ENCODE measurements at places on chromosomes 2 and 18.

DNA sequence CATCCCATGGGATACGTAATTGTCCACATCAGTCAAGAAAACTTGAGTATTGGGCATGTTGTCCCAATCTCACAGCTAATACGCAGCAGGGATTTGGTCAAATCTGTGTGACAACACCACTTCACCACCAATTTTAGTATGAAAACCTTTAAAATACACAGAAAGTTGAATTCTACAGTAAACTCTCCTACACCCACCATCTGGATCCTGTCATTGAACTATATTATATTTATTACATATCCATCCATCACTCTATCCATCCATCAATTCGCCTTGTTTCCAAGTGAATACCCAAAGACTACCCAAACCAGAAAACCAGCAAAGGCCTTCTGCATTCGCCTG is 846 bp upstream of the FKBP7 start:
- DNase-seq = no peak

- DNase-seq = no peak
Measured at GRCh38 chr18:39692367-39693015, 2126.9 kb upstream of the CELF4 start.

- no peak for DNase-seq
Measured at GRCh38 chr2:55500025-55500424, 19.5 kb upstream of the CFAP36 start.

DNA sequence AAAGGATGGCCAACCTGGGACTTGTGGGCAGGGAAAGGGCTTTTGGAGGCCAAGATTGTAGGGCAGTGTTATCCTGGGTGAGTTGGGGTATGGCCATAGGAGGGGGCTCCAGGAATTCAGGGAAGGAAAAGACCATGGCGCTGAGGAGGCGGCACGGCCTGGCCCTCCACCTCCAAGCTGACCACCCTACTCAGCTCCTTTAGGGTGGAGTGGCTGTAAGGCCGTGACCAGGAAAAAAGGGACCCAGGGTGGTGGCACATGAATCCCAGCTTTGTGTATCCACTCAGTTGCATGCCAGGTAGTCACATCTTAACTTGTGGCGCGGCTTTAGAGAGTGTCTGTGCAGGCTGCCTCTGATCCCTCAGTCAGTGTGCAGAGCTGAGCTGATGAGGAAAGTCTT is 168.1 kb downstream of the AGAP1 start:
- DNase-seq = no peak

DNA sequence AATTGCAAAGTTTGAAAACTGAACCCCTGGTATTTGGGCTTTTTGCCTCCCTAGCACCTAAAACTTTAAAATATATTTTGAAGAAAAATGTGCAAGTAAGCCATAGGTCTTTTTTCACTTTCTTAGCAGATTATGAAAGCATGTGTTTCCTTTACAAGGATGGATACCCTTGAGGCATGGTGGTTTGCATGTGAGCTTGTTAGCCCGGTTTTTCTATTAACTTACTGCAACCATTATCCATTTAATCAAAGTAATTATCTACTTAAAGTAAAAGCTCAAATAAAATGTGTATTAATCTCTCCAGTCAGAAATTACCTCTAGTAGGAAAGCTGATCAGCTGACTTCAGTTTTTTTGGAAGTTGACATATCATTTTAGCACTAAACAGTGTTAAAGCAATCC is 140.6 kb downstream of the EML6 start:
- no peak for DNase-seq

DNA sequence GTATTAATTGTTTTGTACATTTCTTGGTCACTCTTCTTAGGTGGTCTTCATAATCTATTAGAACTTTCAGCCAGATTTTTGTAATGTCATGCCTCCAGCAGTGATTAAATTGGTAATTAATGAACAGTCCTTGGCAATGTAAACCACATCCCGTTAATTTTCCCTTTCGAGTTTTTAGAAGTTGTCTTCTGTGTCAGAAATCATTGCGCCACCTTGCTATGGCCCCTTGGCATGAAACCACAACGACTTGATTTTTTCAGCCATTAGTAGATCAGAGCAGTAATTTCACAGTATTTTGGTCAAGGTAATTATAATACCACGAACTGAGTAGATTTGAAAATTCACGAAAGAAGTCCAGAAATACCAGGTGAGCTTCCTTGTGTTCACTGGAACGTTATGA is 86.0 kb upstream of the OTX1 start:
- no peak for DNase-seq

GRCh38 chr2:109203246-109204011 is 74.4 kb downstream of the SH3RF3 start:
- DNase-seq = no peak

- no peak for DNase-seq
Measured at GRCh38 chr18:48804856-48805610, 145.7 kb downstream of the SMAD7 start.

DNA sequence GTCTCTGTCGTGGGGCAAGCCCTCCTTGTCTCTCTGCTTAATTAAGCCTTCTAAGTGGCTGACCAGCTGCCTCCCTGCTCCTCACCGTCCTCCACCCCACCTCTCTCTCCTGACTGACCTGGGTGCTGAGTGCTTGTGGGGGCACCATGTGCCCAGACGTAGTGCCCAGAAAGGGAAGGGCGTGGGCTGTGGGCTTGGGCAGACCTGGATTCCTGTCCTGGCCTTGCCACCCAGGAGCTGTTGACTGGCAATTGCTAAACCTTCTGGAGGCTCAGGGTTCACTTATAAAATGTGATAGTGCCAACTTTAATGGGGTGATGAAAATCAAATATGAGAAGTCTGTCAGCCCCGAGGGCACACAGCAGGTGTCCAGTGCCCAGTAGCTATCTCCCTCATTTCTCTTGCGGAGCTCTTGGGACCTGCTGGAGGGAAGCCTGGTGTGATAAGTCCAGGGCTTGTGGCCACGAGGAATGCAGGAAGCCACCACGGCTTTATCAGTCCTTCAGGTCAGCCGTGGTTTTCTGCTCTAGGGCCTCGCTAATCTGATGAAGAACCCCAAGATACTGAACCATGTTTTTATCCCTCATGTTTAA is 22.0 kb upstream of the INHBB start:
- no peak for DNase-seq

GRCh38 chr18:10293966-10294365 is 160.5 kb upstream of the APCDD1 start:
- DNase-seq = no peak

- DNase-seq = no peak
Measured at GRCh38 chr2:186695081-186695756, 1.4 kb downstream of the FAM171B start.

GRCh38 chr2:109475531-109476210 is 138.1 kb downstream of the SEPTIN10 start:
- DNase-seq = no peak

DNA sequence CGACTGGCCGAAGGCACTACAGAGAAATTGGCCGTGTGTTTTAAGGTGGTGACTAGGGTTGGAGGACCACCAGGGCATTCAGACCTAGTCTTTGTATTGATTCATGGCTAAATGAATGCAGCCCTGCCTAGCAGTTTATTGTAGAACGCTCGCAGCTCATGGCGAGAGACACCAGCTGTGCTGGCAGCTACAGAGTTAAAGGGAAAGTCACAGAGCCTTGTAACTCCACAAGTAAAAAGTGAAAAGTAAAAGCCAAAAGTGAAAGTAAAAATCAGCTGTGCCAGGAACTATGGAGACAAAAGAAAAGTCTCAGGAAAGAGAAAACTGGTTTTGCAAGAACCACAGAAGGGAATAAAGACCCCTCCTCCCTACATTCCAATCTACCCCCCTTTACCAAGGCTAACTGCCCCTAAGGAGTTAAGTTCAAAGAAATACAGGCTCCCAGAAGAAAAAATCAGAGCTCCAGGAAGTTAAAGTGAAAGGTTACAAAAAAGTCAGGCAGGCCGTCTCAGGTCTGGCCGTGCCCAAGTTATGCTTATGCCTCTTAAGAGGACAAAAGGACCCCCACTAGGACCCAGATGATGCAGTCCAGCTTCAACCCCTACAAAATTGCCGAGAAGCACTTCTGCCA is 46.4 kb upstream of the SELENOI start:
- peak; percentile 5 for DNase-seq

- no peak for DNase-seq
Measured at GRCh38 chr18:1133541-1133940, 228.9 kb downstream of the ADCYAP1 start.

GRCh38 chr2:179981085-179981484 is 26.0 kb downstream of the CWC22 start:
- DNase-seq = no peak

DNA sequence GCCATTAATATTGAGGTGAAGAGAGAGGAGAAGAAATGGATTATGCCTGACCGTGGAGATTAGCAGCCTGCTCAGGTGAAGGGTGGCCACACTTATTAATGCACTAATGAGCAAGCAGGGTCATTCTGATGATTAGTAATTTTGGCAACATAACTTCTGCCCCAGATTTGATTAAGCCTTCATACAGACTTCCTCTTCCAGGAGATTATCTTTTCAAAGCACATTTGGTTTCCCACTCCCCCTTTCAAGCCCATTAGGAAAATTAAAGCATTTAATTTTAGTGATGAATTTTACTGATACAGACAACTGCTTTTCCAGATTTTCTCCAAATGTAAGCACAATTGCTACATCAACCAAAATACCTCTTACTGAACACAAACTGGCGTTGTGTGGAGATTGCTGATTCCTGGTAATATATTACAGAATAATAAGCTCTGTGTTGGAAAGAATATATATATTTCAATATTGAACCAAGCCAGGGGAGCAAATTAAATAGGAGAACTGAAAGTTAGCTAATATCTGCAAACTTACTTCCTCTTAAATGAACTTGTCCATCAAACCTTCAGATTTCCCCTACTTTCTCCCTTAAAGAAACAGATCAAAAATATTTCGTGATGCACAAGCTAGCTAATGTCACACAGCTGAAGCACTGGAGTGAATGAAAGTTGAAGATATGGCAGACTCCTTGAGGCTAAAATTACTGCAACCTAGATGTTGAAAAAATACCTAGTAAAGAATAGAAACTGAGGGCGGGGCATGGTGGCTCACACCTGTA is 140.8 kb downstream of the FAM210A start:
- no peak for DNase-seq

GRCh38 chr2:235553696-235554100 is 59.9 kb downstream of the AGAP1 start:
- no peak for DNase-seq

- DNase-seq = no peak
Measured at GRCh38 chr2:75922191-75922590, 211.5 kb upstream of the GCFC2 start.

DNA sequence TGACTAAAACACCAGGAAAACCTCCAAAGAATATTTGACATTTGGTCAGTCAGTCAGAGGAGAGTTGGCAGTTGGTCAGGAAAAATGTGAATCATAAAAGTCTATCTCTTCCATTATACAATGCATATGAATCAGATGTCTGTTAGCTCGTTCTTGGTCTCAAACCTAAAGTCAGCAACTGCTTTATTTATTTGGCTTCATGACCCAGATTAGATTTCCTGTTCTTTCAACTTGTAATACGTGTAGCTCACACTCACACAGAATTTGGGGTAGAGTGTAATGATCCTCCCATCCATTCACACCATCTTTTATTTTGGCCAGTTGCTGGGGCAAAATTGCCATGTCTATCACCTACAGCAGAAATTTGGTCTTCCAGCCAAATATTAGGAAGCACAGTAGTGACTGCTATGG is 81.9 kb upstream of the COL5A2 start:
- no peak for DNase-seq

DNA sequence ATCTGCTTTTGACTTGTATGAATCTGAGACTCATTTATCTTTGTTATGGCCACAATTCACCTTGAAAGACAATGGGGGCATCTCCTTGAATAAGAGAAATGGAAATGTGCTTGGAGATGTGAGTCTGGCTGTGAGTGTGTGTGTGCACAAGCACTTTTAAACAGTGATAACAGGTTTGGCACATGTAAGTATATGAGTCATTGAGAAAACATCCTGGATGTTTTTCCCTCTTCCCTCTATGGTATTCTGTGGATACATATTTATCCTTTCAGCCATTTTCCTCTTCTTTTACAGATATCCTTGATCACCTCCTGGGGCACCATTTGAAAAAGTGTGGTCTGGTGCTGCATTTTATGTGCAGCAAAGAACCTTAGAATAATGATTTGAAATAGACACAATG is 317.3 kb upstream of the THUMPD2 start:
- DNase-seq = no peak

- DNase-seq = no peak
Measured at GRCh38 chr18:28407681-28408080, 230.8 kb upstream of the CDH2 start.

DNA sequence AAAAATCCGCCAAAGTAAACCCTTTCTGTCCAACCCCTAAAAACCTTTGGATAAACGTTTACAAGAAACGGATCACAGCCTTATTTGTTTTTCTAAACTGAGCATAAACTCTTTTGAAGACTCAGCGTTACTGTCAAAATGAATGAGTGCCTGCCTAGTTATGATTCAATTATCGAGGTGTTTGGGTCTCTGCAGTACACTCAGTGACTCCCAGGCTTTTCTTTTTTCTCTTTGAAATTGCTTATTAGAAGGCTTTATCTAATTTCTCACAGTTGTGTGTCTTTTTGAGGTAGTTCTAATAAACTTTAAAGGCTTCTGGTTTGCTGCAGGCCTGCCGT is 663 bp downstream of the RHBDD1 start:
- no peak for DNase-seq

GRCh38 chr2:112216167-112216566 is 38.7 kb downstream of the ZC3H8 start:
- DNase-seq = no peak

DNA sequence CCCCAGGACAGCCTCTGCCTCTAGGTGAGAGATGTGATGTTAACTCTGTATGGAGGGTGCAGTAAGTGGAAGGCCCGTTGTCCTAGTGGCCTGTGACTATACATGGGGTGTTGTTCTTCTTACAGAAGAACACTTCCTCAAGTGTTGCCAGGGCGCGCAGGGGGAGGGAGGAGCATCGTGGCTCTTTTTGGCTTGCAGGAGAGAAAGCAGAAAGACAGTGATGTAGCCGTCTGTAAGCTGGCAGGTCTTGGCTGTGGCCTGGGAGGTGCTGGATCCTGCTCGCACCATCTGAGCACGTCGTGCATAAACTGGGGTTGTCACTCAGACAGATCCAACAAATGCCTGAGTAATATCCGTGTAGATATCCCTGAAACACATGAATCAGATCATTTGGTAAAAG is 44.3 kb downstream of the ZNF236 start:
- no peak for DNase-seq

DNA sequence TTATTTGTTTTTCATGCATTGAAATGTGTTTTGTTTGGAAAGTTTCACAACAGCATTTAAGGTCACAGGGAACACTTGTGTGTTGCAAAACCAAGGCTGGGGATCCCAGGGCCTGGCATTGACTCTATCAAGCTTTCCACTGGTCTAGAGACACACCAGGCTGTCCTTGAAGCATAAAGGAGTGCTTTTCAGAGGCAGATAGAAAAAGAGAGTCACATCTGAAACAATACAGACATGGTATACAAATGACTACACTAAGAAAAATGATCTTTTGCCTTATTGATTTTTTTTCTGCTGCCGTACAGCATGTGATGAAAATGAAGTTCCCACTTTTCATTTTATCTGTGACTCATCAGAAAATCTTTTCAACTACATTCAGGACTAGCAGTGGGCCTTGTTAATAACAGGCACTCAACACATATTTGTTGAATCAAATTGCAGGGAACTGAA is 61.9 kb upstream of the ZCCHC2 start:
- no peak for DNase-seq
